ENCODE measurements at places on chromosomes 3 and 15. TPM values are rescaled to one million over a fixed set of nuclear protein-coding genes. Genes with fewer than 3 reads are reported as not detected.

GRCh38 chr15:74044267-74045110, 37.9 kb downstream of the GOLGA6A start:
- DNase-seq: no peak

DNA sequence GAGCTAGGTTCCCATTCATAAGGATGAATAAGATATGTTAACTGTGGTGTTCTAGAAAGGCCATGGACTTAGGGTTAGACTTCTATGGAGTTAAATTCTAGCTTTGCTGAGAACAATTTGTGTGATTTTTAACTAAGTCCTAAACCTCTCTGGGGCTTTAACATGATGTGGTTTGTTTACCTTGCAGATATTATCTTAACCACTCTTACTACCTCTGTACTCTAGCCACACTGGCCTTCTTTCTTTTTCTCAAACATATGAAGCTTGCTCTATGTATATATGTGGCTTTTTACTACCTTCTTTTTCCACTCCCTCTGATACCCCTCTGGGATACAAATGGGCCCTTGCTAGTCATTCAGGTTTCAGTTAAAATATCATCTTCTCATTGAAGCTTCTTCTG, 108.4 kb downstream of the ZNF609 start:
- no peak for DNase-seq

DNA sequence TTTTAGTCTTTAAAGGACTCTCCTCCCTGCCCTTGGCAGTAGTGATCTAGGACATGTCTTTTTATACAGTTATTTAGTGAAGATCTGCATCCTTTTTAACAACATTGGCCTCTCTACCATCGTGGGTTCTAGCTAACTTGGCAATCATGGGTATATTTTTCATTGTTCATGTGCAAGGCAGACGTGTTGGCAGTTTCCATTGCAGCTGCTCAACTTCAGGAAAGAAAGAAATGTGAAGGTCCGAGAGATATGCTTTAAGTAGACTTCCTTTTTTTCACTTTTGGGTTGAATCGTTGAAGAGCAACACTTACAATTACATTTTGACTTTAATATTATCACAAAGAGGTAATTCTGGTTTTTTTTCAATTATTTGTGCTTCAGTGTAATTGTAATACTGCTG, 172.6 kb downstream of the SATB1 start:
- DNase-seq: no peak

DNA sequence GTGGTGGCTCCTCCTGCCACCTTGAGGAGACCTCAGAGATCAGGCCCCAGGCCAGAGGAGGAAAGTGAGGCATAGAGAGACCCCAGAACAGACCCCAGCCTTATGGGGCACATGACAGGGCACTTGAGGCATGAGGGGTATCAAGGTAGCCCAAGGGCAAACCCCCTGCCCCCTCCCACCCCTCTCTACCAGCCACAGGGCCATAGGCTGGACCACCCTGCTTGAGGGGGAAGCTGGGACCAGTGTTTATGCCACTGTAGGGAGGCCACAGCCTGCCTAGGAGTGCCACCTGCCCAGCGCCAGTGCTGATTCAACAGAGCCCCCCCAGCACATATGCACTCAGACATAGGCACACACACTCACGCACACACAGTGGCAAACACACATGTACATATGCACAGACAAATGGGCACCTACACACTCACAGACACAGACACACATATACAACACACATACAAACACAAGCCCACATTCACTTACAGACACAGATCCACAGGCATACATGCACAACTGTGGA, 10.3 kb downstream of the MYL3 start:
- no peak for DNase-seq

DNA sequence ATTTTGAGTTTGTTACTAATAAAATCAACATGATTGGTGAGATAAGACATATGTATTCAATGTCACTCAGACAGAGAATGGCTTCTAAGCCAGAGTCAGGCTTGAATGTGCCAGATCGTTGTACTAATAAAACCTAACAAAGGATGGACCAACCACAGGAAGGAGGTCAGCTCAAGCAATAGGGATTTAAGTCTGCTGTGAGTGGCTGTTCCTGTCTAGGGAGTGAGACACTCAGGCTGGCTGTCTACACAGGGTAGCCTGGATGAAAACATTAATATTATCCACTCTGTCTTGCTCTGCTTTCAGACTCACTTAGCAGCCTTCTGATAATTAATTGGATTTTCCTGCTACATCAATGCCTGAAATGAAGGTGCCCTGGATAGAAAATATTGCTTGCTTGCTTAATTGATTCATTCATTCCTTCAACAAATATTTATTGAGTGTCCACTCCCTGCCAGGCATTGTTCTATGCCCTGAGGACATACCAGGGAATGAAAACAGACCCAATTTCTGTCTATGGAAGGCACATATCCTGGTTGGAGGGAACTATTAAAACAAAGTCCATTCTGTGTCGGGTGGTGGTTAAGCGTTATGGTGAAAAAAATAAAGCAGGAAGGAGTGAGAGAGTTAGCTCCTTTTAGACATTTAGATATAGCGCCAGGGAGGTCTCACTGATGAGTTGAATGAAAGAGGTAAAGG, 239.4 kb downstream of the CHST2 start:
- no peak for DNase-seq

GRCh38 chr15:74906067-74906449, 593 bp downstream of the FAM219B start:
- DNase-seq: no peak

GRCh38 chr3:130687327-130687726, 59.3 kb downstream of the PIK3R4 start:
- DNase-seq: no peak

GRCh38 chr3:142500211-142500610, 52.4 kb upstream of the XRN1 start:
- no peak for DNase-seq

DNA sequence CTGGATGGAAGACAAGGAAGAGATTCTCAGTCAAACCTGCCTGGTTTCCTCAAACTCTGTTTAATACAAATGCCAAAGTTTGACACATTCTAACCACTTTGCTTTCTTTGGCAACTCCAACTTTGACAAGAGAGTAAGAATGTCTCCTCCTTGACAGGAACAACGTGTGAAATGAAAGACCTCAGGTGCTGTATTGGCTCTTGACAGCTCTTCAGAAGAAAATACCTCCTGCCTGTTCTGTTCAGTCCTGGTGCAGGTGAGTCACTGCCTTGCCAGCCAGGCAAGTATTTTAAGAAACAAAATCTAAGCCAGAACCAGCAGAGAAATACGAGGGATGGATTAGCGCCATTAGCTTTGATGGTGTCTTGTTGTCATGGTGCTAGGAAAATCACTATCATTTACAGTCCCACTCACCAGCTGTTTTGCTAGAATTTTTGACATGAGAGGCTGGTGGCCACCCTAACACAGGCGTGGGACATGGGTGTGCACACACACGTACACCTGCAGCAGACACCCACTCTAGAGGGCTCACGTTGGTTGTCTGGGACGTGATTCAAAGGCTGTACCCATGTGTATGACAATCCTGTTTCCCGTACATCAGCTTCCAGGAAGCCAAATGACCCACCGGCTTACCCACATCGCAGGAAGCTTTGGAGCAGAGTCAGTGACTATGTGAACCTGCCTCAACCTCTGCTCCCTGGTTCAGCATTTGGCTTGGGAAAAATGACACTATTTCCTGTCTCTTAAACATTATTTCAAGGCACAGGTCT, 60.4 kb downstream of the CCNL1 start:
- no peak for DNase-seq

- DNase-seq: no peak
These were observed 44.6 kb upstream of the FILIP1L start for GRCh38 chr3:100158918-100159330.

DNA sequence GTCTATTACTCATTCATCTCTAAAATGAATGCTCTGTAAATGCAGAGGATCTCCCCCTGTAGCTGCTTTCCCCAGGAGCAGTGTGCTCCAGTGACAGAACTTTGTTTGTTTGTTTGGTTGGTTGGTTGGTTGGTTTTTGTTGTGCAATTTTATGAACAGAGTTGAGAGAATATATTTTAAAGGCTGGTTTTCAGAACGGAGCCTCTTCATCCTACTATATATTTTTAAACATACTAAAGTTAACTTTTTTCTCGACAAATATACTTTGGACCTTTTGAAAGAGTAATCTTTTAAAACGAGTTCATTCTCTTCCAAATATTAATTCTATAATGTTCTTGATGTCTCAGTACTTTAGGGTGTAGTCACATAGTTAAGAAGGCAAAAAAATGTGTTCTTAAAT, 20.2 kb downstream of the RYR3 start:
- no peak for DNase-seq

- DNase-seq: no peak
These were observed 659.7 kb downstream of the GRM7 start for GRCh38 chr3:7520593-7520992.

DNA sequence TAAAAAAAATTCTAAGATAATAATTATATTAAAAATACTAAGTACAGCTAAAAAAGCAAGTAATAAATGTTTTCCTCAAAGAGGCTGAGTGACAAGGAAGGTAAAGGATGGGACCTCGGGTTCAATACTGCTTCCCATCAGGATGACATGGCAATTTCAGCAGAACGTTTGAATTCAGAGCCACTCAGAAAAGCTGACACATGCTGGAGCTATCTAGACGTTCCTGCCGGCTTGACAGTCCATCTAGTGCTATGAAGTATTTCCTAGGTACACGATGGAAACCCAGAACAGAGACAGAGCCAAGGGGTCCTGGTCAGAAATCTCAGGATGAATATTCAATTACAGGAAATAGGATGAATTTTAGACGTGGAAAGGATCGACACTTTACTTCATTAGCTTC, 361.8 kb downstream of the FGF12 start:
- no peak for DNase-seq

GRCh38 chr3:141371882-141372281, 3.6 kb downstream of the ZBTB38 start:
- DNase-seq: no peak

GRCh38 chr3:186719945-186720739, 3.0 kb downstream of the KNG1 start:
- DNase-seq: no peak

DNA sequence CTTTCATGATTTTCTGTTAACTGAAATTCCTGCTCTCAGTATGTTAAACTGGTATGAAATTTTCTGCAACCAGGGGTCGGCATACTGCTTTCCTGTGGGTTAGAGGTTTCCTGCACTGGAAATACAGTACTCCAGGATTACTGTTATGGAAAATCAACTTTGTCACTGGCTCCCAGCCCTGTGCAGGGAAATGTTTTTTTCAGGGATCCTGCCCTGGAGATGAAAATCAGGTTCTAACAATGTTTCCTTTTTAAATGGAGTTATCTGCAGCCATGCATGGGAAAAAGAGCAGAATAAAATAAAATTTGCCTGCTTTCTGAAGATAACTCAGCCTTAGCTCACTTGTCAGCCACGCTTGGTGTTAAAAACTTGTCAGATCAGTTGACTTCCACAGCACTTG, 220.4 kb downstream of the IL5RA start:
- no peak for DNase-seq

GRCh38 chr3:73658227-73658626, 33.5 kb upstream of the PDZRN3 start:
- DNase-seq: no peak

- DNase-seq: no peak
These were observed 45.2 kb upstream of the ARRDC4 start for GRCh38 chr15:97915261-97915660.

The MST1R gene
- total RNA-seq: 27.5 TPM

The MEGF11 gene
- 0.95 TPM for total RNA-seq

The EPB42 gene
- total RNA-seq: 0.10 TPM

The GHRL gene
- total RNA-seq: not detected

The CCDC13 gene
- 0.82 TPM for total RNA-seq
